HAP-1 (cell line): ENCODE measurements at places on chromosomes 4 and X.

- no peak for DNase-seq
Measured at GRCh38 chr4:175559126-175559525, 252.9 kb downstream of the GPM6A start.

DNA sequence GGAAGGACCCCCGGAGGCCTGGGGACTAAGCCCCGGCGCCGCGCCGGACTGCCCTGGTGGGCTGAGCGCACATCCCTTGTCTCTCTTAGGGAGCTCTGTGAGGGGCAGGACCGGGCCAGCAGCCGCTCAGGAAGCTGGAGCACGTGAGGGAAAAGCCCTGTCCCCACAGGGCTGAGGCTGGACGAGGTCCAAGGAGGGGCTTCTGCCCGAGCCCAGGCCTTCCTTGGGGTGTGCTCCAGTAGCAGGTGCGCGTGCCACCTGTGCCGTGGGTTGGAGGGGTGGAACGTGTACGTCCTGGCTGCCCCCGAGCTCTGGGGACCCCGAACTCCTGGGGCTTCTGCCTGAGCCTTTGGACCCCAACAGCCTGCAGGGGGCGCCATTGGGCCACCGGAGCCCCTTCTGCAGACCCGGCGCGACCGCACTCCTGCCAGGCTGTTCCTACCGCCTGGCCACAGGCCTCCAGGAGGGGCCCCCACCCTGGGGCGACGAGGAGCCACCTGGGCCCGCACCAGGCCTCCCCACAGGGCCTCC lies 27.2 kb downstream of the TACC3 start:
- peak; percentile 61 for DNase-seq

- no peak for DNase-seq
Measured at GRCh38 chrX:77597511-77597910, 150.3 kb downstream of the FGF16 start.

DNA sequence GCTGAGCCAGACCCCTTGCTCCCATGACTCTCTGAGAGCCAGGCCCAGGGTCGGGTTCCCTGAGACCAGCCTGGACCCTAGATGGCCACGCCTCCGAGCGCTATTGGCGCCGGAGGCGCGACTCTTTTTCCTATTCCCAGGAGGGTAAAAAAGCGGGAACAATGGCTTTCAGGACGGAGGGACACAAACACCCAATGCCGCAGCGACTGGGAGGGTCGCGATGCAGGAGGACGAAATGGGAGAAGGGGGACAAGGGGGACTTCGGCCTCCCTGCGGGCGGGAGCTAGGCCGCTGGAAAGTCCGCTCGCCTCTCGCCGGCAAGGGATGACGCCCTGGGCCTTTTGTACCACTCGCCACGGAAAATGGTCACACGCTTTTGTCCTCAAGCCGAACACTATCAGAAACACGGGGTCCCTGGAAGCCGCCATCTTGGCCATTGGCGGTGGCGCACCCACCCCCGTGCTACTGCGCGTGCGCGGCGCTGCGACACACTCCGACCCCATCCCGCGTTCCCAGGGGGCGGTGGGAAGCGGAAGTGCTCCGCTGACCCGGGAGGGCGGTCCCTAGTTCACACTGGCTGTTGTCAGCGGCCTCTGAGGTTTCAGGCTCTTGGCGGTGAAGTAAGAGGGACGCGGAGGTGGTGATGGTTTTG lies 98.4 kb downstream of the ZNF674 start:
- peak; percentile 84 for DNase-seq

GRCh38 chr4:189802884-189803283 lies 137.8 kb upstream of the FRG1 start:
- DNase-seq = no peak

DNA sequence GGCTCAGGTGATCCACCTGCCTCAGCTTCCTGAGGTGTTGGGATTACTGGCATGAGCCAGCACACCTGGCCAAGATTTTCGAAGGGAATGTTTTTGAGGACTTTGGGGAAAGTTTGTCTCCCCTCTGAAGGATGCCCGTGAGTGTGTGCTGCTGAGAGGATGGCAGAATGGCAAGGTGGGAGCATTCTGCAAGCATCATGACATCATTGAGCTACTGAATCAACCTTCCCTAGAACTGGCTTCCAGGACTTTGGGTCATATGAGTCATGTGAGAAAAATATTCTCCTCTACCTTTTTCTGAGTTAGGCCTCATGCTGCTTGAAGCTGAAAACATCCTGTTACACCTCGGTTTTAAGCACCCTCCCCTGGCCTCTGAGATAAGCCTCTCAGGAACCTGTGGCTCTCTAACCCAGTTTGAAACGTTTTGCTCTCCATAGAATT lies 31.0 kb downstream of the TMEM131L start:
- DNase-seq = no peak

GRCh38 chr4:73528171-73528570 lies 46.6 kb downstream of the AFM start:
- no peak for DNase-seq

- no peak for DNase-seq
Measured at GRCh38 chrX:76147106-76147505, 25.8 kb upstream of the PBDC1 start.

DNA sequence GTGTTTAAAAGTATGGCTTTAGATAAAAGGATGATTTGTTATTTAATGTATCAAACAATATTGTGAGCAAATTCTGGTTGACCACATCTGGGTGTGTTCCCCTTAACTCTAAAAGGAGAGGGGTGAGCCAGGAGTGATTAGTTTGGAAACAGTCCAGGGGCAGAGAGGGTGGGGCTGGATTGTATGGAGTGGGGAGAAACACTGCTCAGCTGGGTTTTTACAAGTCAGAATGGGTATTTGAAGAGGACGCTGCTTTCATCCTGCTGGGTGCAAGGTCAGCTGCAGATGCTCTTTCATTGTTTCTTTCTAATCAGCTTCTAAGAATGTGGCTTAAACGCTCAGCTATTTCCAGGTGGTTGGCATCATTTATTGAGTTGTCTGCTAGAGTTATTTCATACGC lies 82.8 kb upstream of the LIMCH1 start:
- peak; percentile 34 for DNase-seq

- no peak for DNase-seq
Measured at GRCh38 chr4:1216869-1217294, 32.0 kb downstream of the CTBP1 start.

- no peak for DNase-seq
Measured at GRCh38 chr4:80207664-80208063, 10.4 kb downstream of the PRDM8 start.

GRCh38 chr4:131192318-131192717 lies 1956.8 kb upstream of the PCDH10 start:
- DNase-seq = no peak

DNA sequence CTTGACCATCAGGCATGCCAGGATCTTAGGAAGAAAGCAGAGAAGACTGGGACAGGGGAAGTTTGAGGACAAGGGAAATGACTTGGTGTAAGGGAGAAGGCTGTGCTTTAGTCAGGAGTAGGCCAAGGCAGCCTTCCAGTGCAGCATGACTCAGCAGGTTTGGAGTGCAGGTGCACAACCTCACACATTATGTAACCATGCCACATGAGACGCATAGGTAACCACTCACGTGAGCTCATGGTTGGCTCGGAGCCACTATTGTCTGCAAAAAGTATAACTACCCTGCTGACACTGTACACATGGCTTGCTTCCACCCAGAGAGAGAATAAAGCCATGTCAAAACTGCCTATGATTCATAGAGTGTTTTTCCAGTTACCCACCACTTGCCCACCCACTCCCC lies 715.9 kb downstream of the SMARCA1 start:
- DNase-seq = no peak

DNA sequence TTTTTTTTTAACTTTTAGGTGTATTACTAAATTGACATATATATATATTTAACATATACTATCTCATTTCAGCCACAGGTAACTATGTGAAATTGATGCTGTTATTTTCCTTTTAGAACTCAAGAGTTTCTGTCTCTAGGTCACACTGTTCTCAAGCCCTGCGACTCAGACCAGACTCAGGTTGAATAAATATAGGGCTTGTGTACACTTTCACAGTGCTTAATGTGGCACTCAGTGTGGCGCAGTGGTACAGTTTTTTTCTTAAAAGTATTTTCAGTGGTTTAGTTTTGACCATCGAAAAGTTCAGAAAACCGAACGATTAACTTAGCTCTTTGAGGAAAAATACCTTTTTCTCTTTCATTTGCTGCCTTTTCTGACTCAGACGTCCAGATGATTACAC lies 24.7 kb downstream of the PACRGL start:
- no peak for DNase-seq

DNA sequence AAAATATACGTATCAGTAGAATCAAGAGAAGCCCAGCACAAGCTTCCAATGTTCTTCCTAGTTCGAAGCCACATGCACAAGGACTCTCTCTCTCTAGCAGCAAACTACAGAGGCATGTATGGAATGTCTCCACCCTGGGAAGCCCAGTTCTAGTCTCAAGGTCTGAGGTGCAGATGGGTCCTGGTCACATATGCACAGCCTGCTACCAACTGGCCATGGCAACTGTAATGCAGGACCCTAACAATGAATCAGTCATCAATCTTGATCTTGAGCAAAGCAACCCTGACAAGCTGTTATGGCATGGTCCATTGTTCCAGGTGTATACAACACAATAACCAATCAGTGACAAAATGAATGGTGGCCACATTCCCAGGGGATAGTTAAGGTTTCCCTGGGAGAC lies 55.8 kb downstream of the MBNL3 start:
- peak; percentile 66 for DNase-seq
